ENCODE measurements at places on chromosomes 11 and 22.

- peak; percentile 74 for DNase-seq
These were observed 15.8 kb upstream of the DGKZ start for GRCh38 chr11:46331282-46331984.

DNA sequence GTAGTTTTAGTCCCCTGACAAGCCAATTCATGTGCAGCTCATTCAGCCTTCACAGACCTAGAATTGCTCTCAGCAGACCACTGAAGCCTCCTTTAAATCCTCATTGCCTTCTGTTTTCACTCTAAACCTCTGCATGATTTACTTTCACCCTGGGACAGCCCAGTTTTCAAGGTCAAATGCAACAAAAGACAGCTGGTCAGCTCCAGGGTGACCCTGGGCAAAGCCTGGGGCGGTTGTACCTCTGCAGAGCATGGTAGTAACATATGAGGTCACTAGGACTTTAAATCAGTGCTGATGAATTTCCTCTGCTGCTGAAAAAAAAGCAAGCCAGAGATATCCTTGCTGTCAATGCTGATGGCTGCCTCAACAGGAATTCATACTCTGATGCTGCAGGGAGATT lies 62.2 kb downstream of the SERGEF start:
- no peak for DNase-seq

- DNase-seq: no peak
These were observed 9.0 kb downstream of the PATZ1 start for GRCh38 chr22:31337178-31337577.

DNA sequence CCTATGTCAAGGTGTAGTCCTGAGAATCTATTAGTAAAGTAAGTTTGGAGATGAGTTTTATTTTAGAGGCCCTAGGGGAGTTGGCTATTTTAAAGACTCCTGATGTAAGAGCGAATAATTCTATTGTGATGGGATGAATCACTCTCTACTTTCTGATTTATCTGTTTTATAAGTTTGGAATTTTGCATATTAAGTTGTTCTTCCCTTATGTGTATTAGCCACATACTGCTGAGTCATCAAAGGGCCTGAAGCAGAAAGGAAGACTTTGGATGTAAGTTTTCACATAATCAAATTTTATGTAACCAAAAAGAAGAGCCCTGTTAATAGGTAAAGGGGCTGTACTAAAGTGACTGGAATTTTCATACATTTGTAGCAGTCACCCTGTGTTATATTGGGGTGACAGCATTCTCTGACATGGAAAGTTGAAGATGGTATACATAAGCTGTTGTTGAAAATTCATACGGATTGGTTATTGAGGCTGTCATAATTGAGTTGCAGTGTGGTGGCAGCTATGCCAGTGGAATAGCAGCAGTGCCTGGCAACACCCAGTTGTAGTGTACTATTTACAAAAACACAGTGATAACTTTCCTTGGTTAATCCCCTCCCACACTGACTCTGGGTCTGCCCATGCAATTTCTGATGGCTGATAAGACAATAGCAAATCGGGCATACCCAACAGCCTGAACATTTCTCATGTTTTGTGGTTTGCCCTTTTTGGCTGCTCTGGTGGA lies 90.6 kb upstream of the NTM start:
- no peak for DNase-seq

- no peak for DNase-seq
These were observed 303.8 kb downstream of the NXPE2 start for GRCh38 chr11:114982141-114982540.

GRCh38 chr11:108985945-108986279 lies 321.0 kb downstream of the DDX10 start:
- no peak for DNase-seq

- DNase-seq: no peak
These were observed 29.8 kb upstream of the CRTAM start for GRCh38 chr11:122808478-122808869.

DNA sequence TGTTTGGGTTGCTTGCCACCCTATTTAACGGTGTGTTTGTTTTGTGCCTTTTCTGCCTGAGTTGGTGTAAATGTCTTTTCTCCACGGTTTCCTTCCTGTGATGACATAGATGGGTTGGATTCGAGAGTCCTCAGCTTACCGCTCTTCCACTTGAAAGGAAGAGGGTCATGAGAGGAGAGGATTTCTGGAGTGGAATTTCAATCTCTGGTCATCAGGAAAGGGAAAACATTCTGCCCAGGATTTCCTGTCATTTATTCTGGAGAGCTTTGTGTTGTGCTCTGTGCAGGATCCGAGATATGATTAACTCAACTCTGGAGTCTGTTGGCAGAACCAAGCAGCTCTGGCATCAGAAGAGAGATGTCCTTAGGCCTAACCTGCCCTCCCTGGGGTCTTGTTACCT lies 605.2 kb downstream of the NTM start:
- DNase-seq: no peak

DNA sequence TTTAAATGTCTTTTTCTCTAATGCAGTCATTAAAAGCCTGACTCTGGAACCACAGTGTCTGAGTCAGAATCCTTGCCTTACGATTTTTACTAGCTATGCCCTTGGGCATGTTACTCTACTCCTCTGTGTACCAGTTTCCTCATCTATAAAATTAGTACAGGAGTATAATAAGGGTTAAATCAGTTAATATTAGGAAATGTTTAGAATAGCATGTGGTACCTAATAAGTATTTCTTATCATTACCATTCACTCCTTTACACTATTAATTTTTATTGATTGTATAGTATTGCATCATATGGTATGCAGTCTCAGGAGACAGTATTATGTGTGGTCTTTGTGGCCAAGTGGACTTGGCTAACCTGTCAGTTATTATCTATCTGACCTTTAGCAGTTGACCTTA lies 68.2 kb downstream of the METTL15 start:
- DNase-seq: no peak

DNA sequence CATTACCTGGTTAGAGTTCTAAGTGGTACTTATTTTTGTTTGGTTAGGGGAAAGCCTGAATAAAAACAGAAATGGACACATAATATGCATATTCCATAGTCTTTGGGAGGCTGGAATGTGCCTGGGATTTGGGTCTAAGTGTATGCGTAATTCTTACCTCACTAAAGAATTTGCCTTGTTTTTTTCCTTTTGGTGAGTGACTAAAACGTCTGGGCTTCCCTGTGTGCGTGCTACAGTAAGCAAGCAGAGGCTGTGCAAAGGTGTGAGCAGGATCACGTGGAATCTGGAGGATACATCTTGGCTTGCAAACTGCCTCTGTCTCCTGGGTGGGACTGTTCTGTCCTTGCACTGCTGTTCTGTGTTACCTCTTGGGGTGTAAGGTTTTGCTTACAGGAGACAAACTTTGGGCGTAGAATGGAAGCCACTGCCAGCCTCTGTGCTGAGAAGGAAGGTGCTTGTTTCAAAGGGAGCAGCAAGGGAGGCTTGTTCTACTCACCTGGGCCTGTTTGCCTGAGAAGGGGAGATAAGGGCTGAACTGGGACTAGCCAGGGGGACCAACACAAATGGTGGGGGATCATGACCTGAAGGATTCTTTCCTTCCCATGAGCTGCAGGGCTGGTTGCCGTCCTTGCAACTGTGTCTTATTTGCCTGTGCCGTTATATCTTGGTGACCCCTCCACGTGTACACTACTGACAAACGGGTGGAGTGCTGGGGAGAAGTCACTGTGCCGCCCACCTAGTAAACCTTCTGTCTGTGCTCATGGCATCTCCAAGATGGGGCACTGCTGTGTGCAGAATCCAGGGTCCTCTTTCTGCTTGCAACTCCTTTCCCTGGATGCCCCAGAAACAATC lies 4.5 kb downstream of the NEAT1 start:
- no peak for DNase-seq

GRCh38 chr11:35567737-35568465 lies 42.5 kb upstream of the PAMR1 start:
- no peak for DNase-seq

- no peak for DNase-seq
These were observed 25.3 kb downstream of the OTOG start for GRCh38 chr11:17572359-17572690.

- no peak for DNase-seq
These were observed 272.5 kb downstream of the SBF2 start for GRCh38 chr11:10021563-10021962.

GRCh38 chr11:34425360-34425759 lies 13.4 kb upstream of the CAT start:
- DNase-seq: no peak

- DNase-seq: no peak
These were observed 590.8 kb downstream of the SOX6 start for GRCh38 chr11:15765530-15765929.

DNA sequence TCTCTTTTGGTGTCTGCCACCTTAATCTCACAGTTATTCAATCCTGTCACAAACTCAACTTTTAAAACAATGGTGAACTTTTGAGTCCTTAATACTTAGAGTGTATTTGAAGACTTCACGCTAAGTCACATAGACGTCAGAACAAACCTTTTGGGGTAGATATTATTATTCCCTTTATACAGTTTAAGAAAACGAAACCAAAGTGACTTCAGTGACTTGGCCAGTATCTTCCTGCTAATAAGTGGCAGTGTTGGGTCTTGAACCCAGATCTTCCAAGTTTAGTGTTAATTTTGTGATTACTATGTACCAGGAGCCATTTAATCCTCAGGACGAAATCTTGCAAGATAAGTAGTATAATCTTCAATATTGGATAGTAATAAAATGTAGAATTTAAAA lies 691 bp downstream of the CEP295 start:
- DNase-seq: no peak

DNA sequence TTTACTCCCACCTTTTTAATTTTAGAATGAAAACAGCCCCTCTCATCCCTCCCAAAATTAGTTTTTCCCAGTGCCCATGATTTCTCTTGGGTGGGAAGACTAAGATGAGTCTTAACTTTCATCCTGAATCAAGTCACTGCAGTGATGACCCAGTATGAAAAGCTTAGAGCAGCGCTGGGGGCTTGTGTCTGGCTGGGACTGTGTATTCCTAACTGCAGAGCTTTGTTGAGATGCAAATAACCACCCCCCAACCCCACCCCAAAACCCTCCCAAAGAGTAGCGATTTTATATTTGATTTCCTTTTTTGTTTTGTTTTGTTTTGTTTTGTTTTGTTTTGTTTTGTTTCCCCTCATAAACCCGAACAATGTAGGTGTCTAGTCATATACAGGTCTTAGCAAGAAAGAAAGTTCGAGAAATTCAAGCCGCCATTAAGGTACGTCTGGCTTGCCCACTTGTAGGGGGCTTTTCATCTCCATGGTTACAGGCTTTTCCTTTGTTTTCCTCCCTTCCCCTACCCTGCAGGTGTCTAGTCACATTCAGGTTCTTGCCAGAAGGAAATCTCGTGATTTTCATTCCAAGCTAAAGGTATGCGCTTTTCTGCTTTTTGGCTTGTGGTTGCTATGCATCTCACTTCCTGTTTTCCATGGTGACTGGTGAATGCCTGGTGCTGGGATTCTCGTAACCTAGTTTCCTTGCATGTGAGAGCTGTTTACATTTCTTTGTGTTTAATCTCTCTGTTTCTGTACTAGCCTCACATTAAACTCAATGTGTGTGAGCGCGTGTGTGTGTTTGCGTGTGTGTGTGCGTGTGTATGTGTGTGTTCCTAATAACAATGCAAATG lies 144.6 kb upstream of the RASSF10 start:
- DNase-seq: no peak

DNA sequence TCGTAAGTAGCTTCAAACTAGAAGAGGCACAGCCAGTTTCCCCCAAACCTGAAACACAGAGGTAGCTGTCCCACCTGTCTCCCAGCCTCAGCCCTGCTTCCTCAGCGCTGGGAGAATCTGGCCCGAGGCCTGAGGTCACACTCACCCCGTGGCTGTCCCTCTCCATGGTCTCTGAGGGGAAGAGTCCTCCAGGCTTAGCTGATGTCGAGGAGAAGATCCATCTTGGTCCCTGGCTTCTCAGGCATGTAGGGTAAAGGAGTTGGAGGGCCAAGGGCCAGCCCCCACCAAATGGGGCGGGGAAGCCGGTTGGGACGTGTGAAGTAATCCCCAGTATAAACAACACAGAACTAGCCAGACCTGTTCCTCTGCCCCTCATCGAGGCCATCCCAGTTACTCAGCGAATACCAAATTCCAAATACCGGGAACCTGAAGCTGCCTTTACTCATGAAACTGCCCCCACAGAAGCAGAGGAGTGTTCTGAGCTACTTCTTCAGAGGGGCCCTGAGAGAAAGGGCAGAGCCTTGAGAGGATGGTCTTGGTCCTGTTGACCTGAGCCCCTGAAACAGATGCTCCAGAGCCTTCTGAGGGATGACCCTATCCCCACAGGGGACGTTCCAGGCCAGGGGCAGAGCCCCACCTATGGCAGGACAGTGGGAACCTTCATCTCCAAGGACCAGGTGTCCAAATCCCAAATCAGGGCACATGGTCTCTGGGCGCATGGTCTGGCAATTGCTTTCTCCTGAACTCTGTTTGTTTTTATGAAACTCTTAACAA lies at the start of gene TMPRSS13:
Gene TMPRSS13 (minus strand): TSS at position 261 of the 774 bp plus-strand sequence. CDS start 95 bp downstream, at position 166.
- DNase-seq: no peak

- DNase-seq: no peak
These were observed 30.7 kb downstream of the FAM168A start for GRCh38 chr11:73566977-73567755.
